ENCODE measurements at places on chromosomes 5 and 9. TPM values are rescaled to one million over a fixed set of nuclear protein-coding genes. Genes with fewer than 3 reads are reported as not detected.

The ANXA1 gene
- 17.9 TPM for total RNA-seq

The ENHO gene
- total RNA-seq = 0.27 TPM

The TAS2R1 gene
- not detected for total RNA-seq

The TEX10 gene
- 17.3 TPM for total RNA-seq

The MTRR gene
- total RNA-seq = 34.0 TPM

The TMEM171 gene
- total RNA-seq = not detected

The FOXD4L3 gene
- total RNA-seq = not detected

The FOXI1 gene
- not detected for total RNA-seq

The PIP5K1B gene
- total RNA-seq = 0.38 TPM

The RARS1 gene
- 80.9 TPM for total RNA-seq

The HSPA9 gene
- 472 TPM for total RNA-seq

The SPATA31D4 gene
- not detected for total RNA-seq

The IFNA2 gene
- not detected for total RNA-seq

The NDST1 gene
- total RNA-seq = 2.4 TPM

The C9orf152 gene
- total RNA-seq = not detected

- DNase-seq = peak; percentile 22
Observed at GRCh38 chr5:173001229-173001841, 17.8 kb downstream of the ATP6V0E1 start.

GRCh38 chr9:110156902-110157301 lies 51.1 kb downstream of the C9orf152 start:
- DNase-seq = peak; percentile 46

- peak; percentile 46 for DNase-seq
Observed at GRCh38 chr5:113520429-113520828, 6.9 kb downstream of the YTHDC2 start.

DNA sequence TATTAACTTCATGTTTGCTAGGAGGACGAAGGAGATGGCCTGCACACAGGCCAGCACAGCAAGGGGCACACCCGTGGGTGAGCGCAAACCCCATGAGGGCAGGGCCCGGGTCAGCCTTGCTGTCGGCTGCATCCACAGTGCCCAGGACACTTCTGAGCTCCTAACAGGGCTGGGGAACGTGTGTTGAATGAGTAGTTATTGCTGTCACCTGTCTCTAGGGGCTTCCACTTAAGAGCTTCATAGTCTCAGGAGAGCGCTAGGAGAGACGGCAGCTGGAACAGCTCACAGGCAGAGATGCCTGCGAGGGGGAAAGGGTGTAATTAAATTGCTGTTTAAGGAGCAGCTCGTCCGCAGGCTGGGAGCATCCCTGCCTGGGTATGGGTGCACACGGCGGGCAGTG lies 91.4 kb upstream of the NEURL1B start:
- no peak for DNase-seq

DNA sequence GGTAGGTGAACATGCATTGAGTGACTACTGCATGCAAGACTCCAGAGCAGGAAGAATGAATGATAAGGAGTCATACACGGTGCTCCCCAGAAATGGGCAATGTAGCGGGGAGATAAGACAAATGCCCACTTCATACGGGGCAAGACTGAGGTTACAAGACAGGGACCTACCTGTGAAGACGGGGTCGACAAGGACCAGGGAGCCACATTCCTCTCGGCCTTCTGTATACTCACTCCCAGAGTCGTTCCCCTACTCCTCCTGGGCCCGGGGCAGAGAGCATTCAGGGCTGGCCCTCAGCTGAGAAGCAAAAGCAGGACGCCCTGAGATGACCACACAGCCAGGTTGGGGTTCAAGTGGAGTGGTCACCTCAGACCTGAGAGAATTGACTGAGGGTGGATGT lies 26.7 kb downstream of the PITX1 start:
- DNase-seq = no peak

DNA sequence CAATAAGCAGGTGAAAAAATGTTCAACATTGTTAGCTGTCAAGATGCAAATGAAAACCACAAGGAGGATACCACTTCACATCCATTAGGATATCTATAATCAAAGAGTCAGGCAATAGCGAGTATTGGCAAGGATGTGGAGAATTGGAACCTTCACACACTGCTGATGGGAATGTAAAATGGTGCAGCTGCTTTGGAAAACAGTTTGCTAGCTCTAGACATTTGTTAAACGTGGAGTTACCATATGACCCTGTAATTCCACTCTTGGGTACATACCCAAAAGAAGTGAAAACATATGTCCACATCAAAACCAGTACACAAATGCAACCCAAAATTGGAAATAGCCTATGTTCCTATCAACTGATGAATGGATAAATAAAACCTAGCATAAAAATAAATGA lies 37.4 kb downstream of the SCAMP1 start:
- no peak for DNase-seq

DNA sequence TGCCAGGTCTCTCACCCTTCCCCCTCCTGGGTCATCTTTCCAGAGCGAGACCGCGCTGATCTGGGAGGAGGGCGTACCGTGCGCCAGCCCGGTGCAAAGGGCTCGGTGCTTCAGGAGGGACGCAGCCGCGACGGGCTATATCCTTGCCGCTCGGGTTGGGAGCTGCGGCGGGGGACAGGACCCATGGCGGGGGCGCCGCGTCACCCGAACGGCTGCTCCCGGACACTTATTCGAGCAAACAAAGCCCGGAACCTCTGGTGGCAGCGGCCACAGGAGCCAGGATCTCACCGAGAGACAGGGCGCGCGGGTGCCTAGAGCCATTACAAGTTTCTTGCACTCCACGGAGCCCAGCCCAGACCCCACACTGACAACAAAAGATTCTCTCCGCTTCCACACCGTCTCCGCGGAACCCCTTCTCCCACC lies 1.3 kb downstream of the SEMA6A start:
- DNase-seq = peak; percentile 8

GRCh38 chr9:131776473-131776872 lies 36.6 kb upstream of the RAPGEF1 start:
- DNase-seq = peak; percentile 63

- DNase-seq = no peak
Observed at GRCh38 chr9:116928289-116928688, 241.2 kb downstream of the TRIM32 start.

DNA sequence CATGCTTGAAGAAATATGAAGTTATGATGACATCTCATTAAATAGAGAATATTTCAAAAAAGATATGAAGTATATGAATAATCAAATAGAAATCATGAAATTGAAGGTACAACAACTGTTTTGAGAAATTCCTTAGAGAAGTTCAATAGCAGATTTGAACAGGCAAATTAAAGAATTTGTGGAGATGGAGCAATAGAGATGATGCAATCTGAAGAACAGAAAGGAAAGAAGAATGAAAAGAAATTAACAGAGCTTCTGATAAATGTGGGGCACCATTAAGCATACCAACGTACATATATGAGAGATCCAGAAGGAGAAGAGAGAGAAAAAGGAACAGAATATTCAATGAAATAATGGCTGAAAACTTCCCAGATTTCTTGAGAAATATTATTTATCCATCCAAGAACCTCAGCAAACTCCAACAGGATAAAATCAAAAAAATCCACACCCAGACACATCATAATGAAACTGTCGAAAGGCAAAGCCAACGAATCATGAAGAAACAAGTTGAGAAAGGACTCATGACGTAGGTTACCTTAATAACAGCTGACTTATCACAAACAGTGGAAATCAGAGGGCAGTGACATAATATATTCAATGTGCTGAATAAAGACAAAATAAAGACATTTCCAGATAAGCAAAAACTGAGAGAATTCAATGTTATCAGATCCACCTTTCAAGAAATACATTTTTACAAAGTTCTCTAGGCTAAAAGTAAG lies 297.2 kb upstream of the TARS1 start:
- DNase-seq = no peak

DNA sequence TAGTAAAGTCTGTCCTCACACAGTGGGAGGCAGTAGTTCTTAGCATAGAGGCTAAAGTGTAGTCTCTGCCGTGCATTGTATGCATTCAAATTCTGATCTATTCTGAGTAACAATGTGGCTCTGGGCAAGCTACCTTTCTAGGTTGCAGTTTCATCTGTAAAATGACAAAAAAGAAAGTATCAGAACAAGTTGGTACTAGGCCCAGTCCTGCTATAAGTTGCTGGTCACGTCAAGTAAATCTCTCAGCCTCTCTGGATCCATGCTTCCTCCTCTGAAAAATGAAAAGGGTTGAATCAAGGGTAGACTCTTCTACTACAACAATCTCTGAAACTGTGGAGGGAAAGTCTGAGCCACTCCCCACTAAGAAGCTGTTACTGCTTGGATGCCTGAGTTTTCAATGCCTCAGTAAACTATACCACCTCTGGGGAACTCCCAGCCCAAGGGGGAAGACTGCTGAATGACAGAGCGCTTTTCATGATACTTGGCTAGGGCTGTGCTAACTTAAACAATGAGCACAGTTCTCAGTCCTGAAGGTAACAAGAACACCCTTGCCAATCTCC lies 34.5 kb upstream of the SPARC start:
- DNase-seq = peak; percentile 56

DNA sequence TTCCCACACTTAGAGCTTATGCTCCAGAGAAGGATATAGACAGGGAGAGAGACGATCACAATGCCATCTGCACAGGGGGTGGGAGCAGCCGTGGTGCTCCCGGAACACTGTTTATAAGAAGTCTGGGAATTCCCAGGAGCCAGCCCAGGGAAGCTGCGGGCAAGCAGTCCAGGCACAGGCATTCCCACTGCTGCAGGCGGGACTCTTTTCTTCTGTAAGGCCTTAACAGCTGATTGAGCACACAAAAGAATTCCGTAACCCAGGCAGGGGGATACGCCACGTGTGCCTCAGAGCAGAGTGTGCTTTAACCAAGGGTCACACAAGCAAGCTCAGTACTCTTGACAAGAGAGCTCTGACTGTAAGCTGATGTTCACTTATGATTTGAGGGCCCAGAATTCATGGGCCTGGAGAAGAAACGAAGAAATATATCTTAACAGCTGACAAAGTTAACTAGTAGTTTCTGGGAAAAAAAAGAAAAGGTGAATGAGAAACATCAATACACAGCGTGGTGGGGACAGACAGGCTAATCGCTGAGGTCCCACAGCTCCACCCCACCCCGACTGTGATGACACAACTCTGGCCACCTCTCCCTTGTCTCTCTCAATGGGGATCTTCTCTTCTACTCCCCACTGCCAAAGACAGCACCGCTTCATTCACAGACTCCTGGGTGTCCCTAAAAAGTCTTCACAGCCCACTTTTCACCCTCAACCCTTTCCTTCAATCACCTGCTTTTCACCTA lies 85.9 kb upstream of the SIMC1 start:
- DNase-seq = no peak

DNA sequence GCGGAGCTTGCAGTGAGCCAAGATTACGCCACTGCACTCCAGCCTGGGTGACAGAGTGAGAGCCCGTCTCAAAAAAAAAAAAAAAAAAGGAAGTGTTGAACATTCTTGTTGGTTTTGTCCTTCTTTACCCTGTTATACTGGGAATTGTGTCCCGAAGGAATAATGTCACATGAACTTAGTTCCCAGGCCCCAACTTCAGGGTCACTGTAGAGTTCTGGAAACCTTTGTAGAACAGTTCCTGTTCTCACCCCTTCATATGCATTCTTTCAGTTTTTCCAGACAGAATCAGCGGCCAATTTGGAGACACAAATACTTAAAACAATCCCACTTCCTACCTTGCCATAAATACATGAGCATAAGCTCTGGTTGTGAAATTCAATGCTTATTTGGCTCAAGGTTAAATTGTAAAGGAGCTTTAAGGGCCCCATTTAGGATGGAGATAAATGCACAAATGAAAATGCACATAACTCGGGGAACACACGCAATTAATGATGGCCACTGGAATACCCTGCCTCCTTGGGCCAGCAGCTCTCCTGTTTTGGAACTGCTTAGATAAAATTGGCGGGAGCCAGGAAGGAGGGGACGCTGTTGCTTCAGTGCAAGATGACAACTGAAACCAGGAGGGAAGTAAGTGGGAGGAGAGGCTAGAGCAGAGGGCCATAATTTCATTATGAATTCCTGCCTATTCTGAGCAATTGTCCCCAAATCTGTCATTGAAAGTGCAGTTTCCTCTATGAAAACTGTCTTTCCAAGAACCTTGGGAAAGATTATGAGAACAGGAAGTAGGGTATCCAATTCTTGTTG lies 153.7 kb downstream of the FGF1 start:
- no peak for DNase-seq

GRCh38 chr5:68932830-68933434 lies 160.9 kb upstream of the SLC30A5 start:
- DNase-seq = peak; percentile 39

DNA sequence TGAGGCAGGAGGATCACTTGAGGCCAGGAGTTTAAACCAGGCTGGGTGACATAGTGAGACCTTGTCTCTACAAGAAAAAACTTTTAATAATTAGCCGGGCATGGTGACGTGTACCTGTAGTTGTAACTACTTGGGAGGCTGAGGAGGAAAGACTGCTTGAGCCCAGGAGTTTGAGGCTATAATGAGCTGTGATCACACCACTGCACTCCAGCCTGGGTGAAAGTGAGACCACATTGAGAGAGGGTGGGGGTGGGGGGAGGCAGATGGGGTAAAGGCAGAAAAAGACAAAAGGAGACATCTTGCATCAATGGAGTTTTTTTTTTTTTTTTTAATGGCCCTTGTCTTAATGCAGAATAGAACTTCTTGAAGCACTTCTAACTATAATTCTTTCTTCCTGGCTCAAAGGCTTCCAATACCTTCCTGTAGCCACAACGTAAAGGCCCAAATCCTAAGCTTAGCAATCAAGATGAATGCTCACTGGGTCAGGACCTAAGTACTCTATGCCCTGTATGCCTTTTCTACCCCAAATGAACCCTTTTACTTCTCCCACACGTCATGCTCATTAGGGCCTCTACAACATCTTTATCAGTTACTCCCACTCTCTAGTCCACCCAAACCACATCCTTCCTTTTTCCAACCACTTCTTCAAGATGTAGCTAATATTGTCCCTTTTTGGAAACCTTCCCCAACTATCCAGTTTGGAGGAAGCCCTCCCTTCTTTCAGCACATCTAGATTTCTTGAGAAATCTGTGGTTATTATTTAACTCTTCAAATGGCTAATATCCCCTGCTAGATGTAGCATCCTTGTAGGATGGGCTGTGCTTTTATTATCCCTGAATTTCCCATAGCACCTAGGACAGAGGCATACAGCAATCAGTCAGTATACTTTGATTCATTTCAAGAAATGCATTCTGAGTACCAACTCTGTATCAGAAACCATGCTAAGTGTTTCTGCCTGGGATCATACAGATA lies 40.8 kb downstream of the CSF2 start:
- no peak for DNase-seq

GRCh38 chr9:3525096-3525835 lies 535 bp downstream of the RFX3 start:
- peak; percentile 10 for DNase-seq

GRCh38 chr9:113673726-113674125 lies 202.4 kb upstream of the ZNF618 start:
- DNase-seq = no peak

- peak; percentile 10 for DNase-seq
Observed at GRCh38 chr5:127941646-127942045, 141.9 kb upstream of the SLC12A2 start.

DNA sequence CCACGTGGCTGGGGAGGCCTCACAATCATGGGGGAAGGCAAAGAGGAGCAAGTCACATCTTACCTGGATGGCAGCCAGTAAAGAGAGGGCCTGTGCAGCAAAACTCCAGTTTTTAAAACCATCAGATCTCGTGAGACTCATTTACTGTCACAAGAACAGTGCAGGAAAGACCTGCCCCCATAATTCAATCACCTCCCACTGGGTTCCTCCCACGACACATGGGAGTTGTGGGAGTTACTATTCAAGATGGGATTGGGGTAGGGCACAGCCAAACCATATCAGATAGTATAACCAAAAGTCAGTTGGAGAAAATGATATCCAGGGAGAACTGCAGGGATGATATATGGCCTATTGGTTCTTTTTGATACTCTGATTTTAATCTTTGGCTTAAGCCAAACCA lies 10.0 kb upstream of the CAVIN4 start:
- no peak for DNase-seq

Data from activated naive CD4-positive, alpha-beta T cell treated with anti-CD3 and anti-CD28 coated beads for 36 hours (primary cell).